Thoracic aorta (tissue), 2 donors: ENCODE measurements at places on chromosomes 11 and 22. TPM values are rescaled to one million over a fixed set of nuclear protein-coding genes. Genes with fewer than 3 reads are reported as not detected.

P2RX3 gene
- not detected for total RNA-seq

OR4D5 gene
- total RNA-seq, result not detected

PDE2A gene
- 28.1 TPM for total RNA-seq

KCNJ1 gene
- not detected for total RNA-seq

LRP4 gene
- total RNA-seq, result 8.4 TPM
